ENCODE measurements at places on chromosomes 5 and 9. TPM values are rescaled to one million over a fixed set of nuclear protein-coding genes. Genes with fewer than 3 reads are reported as not detected.

GRCh38 chr5:53928641-53929040 is 368.2 kb downstream of the NDUFS4 start:
- no peak for DNase-seq

GRCh38 chr5:112870966-112871365 is 9.9 kb downstream of the SRP19 start:
- no peak for DNase-seq

DNA sequence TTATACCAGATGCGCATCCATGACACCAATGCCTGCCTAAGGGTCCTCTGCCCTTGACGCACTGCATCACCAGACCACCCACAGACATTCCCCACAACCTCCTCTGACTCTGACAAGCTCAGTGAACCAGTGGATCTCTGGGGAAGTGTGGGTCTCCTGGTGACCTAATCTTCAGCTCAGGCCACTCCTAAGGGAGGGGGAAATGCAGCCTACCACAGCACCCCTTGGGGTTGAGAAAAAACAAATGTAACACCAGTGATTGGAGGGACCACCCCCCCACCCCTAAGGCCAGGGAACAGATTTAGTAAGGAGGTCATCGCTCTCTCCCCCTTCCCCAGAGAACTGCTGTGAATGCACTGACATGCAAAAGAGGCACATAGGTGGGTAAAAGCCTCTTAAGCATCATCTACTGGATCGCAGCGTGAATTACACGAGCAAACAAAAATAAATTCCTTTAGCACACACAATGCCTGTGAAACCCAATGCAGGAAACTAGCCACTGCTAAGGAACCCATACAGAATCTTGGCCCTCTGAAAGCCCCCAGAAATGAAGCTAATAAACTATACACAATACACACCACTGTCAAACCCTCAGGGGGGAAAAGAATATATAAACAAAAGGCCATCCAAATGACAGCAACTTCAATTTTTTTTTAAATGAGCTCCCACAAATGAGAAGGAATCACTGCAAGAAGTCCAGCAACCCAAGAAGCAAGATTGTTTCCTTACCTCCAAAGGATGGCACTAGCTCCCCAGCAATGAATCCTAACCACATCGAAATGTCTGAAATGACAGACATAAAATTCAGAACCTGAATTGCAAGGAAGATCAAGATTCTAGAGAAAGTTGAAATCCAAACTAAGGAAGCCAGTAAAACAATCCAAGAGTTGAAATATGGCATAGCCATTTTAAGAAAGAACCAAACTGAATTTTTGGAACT is 513.7 kb upstream of the PTGER4 start:
- DNase-seq: no peak

- peak; percentile 86 for DNase-seq
Measured at GRCh38 chr9:114098936-114099668, at the start of gene KIF12. Gene KIF12, minus strand, starts transcription at chr9:114099292. Its CDS starts 16 bp downstream, at chr9:114099276.

DNA sequence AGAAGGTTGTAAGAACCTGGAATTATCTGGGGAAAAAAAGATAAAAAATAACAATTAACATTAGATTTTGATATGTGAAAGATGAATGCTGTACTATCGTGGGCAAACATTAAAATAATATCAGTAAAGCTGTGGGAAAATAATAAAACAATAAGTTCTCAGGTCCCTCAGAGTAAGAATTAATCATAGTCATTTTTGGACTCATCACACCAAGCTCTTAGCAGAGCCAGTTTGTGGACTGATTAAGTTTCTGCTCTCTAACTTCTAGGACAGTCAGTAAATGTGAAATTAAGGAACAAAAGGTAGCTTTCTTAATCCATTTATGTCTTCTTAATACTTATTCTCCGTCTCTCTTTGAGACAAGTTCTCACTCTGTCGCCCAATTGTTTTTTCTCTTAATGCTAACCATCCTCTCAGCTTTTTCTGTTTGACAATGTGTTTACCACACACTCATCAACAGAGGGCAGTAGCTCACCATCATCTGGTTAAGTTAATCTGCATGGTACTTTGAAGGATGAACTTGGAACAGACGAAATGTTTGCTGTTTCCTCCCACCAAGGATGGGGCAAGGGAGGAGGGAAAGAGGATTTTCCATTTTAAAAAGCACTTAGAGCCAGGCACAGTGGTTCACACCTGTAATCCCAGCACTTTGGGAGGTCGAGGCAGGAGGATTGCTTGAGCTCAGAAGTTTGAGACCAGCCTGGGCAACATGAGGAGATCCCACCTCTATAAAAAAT is 5.3 kb upstream of the ACO1 start:
- no peak for DNase-seq

DNA sequence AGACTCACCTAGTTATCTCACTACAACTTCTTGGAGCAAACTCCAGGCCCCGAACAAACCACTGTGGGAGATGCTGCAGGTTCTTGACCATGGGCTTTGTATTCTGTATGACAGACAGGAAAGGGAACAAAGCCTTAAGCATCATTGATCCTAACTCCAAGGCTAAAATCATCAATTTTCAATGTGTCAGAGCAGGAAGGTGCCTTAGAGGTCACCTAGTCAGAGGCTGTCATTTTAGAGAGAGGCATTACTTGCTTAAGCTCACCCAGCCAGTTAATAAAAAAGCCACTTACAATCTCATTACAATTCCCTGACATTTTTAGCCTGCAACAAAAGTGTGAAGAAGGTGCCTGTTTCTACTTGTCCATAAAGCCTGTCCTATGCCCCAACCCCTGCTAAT is 272.7 kb downstream of the FAM114A2 start:
- no peak for DNase-seq

The PCDHGA7 gene
- total RNA-seq: 1.7 TPM

- DNase-seq: no peak
Measured at GRCh38 chr5:2307631-2308030, 424.9 kb upstream of the IRX4 start.
